ENCODE measurements at places on chromosomes 7 and 10.
A peak's percentile ranks its signal among the peaks of the same experiment; 100 is the strongest.

DNA sequence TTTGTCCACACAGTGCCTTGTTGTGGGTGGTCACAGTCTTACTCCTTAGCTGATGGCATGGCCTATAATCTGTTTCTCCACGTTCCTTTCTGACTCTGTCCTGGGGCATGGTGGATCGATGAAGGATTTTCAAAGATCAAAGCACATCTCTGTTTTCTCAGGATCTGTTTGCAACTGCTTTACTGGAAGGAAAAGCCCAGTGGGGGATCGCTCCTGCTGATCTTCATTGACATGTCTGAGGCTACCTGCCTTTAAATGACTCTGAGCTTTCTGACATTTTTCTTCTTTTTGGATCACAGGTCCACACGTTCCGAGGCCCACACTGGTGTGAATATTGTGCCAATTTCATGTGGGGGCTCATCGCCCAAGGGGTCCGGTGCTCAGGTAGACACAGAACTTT is 68.0 kb upstream of the PRR15 start:
- no peak for DNase-seq

GRCh38 chr10:97830064-97830463 is 19.6 kb upstream of the GOLGA7B start:
- no peak for DNase-seq

- no peak for DNase-seq
These were observed 266.9 kb upstream of the KLF14 start for GRCh38 chr7:131000873-131001272.

DNA sequence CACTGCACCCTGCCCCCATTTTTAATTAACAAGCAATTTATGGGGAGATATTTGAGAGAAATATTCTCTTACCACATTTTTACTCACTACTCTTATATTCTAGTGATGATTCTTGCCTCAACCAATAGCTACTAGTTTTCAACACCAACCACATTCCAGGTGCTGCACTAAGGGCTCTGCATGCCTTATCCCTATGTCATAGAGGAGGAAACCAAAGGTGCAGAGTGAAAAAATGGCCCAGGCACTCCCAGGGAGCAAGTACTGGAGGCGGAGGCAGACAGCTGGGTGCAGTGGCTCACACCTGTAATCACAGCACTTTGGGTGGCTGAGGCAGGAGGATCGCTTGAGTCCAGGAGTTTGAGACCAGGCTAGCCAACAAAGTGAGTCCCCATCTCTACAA is 35.5 kb upstream of the TPST1 start:
- no peak for DNase-seq

GRCh38 chr7:122302761-122303530 is 1.6 kb downstream of the FEZF1 start:
- DNase-seq, result no peak

DNA sequence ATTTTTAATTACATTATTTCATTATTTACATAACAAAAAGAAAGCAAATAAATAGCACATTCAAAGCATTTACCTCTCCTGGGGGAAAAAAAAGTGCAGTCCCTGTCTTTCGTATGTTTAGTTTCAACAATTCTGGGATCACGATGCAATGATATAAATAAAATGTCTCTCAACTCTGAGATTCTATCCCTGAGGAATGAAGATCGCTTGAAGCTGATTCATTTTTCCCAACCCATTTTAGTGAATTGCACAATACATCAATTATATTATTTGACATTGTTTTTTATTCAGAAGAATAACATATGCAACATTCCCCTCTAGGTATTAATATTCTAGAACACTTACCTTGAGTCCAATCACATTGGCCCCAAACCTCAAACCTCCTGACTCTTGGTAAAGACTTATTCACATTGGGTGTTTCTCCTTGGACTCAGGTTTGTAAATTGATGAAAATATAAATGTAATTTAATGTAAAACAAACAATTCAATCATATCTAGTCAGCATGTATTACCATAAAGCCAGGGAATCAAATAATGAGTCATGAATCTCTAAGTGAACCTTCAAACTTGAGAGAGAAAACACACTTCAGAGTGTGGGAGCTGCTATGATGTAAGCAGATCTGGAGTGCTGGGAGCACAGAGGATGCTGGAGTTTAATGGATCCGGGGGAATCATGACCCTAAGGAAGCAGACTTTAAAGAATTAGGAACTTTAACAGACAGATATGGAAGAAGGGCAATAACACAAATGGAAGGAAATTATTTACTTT is 5.3 kb upstream of the SCIN start:
- DNase-seq, result peak; percentile 13

GRCh38 chr10:95832216-95833041 is 75.3 kb upstream of the CC2D2B start:
- no peak for DNase-seq

DNA sequence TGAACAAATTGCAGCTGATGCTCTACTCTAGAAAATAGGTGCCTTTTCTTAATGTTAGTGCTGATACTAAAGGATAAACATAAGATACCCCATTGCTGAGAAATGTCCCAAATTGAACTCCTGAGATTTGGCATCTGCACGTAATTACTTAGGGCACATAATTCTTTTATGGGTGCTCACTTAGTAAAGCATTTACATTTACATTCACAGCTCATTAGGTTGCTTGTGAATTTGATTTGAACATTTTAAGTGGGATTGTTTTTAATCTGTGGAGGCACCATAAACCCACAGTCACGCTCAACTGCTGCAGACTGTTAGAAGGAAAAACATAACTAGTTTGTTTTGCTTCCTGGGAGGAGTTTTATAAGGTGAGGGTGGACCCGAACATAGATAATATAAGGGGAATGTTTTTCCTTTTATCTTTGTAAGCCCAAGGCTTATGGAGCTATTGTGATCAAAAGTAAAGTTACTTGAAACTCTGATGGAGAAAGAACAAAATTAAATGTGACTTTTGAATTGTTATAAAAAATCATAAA is 560.8 kb downstream of the REEP3 start:
- DNase-seq, result no peak

DNA sequence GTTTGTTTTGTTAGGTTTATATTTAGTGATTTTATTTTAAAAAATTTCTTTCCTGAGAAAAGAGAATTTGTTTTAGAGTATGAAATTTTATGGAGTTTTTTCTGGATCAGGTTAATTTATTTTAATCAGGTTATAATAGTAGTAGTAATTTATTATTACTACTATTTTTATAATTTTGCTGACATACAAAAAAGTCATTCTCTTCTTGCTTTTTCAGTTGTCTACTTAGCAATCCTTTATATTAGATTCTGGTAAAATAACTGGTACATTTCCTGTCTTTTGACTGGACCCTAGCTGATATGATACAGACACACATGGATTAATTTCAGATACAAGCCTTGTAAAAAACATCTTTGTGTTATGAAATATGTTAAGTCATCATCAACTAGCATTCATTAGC is 5.3 kb downstream of the CASD1 start:
- no peak for DNase-seq

GRCh38 chr10:70369498-70370018 is 12.9 kb downstream of the LRRC20 start:
- no peak for DNase-seq

DNA sequence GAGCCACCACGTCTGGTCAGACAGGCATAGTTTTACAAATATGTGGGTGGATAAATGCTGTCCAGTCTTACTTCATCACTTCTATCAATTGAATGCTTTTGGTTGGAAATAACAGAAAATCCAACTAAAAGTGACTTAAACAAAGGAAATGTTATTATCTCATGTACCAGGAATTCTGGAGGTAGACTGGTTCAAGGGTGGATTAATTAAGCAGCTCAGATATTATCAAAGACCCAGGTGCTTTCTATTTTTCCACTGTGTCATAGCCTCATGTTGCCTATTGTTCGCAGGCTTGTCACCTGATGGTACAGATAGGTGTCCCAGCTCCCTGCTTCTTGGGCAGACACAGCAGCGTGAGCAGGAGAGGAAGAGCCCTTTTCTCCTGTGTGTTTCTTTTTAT is 156.1 kb upstream of the CTBP2 start:
- no peak for DNase-seq

DNA sequence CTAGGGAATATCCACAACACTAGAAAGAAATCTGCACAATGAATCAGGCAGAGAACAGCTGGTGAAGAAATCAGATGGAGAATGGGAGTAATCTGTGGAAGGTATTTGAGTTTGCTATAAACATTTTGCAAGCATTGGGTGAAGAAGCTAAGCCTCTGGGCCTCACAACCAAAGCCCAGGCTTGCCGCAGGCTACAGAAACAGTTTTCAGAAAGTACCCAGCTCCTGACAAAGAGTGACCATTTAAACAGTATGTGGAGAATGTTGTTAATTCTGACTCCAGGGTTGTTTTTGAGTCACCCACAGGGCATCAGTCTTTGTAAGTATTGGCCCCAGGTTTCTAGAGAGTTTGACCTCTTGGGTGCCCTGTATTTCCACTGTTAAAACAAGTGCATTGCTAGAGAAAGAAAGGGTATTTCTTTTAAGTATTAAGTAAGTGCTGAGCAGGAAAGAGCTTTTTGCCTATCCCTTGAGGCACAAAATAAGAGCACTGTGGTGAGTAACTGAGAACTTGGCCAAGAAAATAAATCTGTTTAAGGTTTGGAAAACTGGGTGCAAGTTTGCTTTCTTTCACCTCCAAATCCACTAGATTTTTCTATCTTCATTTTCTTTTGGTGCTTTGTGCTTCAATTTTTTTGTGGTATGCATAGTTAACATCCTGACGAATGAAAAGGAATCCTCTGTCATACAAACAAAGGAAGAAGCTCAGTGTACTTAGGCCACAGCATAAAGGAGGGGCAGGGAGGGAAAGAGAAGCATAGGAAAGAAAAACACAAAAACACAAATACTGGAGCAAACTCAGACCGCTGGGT is 691.8 kb downstream of the SUGCT start:
- DNase-seq, result peak; percentile 94

GRCh38 chr7:3978839-3979238 is 677.8 kb downstream of the SDK1 start:
- DNase-seq, result no peak

DNA sequence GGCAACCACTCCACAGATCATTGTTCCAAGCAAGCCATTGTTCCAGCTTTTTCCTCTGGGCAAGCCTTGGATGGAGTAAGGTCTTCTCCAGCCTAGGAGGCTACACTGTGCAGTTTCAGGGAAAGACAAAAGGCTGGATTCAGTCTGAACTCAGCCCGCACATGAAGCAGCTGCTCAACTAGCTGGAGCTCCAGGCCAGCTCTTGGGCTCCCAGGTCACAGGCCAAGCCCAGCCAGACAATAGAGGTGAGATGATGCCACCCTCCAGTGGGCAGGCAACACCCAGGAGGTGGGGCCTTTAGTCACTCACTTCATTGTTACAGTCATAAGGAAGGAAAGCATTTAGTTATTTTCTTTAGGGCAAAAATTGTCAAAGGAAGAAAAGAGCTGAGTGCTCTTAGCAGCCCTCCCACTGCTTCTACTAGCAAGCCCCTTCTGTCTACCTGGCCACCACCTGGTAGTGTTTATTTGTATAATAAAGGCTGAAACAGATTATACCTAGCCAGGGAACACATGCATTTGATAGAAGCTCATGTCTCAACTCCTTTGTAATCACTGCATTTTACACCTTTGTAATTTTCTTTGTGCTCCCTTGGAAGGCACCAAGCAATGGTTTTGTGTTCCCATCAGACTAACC is 253.4 kb downstream of the WDR11 start:
- no peak for DNase-seq

- peak; percentile 80 for DNase-seq
These were observed 113.1 kb upstream of the IGFBP3 start for GRCh38 chr7:46034056-46034768.

DNA sequence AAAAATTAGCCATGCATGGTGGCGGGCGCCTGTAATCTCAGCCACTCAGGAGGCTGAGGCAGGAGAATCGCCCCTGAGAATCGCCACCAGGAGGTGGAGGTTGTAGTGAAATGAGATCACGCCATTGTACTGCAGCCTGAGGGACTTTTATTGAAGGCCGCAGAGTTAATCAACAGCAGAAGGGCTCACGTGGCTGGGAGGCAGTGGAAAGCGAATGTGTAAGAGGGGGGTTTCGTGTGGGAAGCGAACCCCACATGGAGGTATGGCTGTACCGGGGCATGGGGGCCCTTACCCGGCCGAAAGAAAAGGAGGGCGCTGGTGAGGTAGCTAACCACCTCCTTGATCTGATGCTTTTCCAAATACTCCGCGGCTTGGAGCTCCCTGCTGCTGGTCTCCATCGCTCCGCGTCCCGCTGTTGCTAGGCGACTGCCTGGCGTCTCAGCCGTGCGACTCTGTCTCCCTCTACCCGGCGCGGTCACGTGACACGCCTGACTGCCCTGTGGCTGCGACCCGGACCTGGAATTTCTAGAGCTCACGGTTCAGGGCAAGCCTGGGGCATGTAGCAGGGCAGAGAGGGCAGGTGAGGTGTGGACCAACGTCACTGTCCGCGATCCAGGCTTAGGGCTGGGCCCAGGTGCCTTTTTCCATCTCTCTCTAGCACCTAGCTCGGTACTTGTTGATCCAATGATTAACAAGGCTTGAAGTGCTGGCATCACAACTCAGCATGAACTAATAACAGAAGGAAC is at the start of gene EFCAB10:
EFCAB10 (minus strand) TSS at position 428 of the 746 bp plus-strand sequence; CDS start at position 398, 30 bp downstream.
- DNase-seq, result peak; percentile 64

- DNase-seq, result no peak
These were observed 143.0 kb downstream of the TSPAN12 start for GRCh38 chr7:120714945-120715344.

- no peak for DNase-seq
These were observed 8.4 kb downstream of the FOXL3 start for GRCh38 chr7:298375-298702.

DNA sequence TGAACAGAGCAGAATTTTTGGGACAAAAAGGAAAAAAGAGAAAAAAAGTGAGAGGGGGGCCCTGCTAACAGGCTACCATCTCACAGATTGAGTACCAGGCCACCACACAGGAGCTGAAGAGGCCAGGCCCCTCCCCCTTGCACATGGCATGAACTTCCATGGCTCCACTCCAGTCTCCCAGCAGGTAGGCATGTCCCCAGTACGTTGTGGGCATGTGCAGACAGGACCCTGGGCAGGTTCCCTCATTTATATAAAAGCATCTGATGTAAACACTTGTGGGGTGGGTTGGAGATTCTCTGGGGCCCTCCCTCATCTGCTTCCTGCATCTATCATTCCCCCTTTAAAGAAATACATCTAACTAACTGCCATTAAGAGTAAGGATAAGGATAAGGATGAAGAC is 45.0 kb upstream of the AKR1C1 start:
- DNase-seq, result no peak
